ENCODE measurements at places on chromosomes 7 and 10.

DNA sequence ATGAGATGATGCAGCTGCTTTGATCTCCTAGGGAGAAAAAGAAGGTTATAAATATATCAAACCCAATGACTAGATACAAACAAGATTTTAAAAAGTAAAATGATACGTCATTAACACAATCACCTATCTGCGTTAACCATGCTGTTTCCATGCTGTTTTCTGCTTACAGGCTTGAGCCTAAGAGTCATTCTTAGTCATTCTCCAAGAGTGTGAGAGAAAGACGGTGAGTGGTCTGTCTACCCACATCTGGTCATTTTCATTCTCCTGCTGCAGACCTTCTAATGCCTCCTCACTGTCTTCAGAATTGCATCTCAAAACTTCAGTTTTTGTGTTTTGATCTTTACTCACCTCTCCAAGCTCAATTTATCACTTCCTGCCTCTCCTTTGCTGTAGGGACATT is 98.0 kb upstream of the ELMO1 start:
- no peak for DNase-seq

DNA sequence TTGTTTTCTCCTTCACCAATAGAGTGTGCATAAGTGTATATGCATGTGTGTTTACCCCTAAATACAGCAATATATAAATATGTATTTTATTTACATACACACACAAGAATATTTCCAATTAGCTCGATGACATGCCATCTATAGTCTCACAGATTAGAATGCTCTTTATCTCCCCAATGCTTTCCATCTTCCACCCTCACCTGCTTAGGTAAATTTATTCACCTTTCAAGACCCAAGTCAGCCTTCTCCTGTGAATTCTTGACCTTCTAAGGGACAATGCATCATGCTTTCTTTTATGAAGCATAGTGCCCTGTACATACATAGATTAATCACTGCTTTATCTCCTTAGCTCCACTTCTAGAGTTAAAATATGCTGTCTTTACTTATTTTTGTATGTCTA is 49.7 kb downstream of the SEMA3A start:
- no peak for DNase-seq

GRCh38 chr7:26112203-26112740 is 39.7 kb upstream of the NFE2L3 start:
- DNase-seq: no peak

DNA sequence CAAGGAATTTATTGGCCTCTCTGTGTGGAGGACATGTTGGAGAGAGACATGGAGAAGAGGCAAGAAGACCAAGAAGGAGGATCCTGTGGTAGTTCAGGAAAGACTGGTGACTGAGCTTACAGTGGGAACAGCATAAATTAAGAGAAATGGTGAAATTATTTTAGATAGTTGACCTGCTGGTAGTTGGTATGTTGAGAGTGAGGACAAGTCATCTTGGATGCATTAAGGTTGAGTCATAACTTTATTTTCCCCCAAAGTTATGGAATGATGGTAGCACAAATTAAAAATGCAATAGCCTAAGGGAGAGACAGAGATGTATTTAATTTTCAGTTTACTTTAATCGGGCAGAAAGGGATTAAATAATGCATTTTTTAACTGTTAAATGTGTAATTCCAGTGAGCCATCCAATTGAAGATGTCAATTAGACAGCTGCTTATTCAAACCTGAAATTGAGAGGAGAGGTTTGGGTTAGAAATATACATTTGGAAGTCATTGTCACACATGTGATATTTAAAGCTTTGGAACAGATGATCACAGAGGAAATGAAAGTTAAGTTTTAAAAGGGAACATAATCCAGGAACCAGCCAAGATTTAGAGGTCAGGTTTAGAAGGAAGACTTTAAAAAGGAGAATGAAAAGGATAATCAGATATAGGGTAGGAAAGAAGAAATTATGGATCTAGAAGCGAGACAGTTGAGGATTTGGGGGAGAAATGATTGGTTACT is 80.6 kb downstream of the DGKB start:
- no peak for DNase-seq

DNA sequence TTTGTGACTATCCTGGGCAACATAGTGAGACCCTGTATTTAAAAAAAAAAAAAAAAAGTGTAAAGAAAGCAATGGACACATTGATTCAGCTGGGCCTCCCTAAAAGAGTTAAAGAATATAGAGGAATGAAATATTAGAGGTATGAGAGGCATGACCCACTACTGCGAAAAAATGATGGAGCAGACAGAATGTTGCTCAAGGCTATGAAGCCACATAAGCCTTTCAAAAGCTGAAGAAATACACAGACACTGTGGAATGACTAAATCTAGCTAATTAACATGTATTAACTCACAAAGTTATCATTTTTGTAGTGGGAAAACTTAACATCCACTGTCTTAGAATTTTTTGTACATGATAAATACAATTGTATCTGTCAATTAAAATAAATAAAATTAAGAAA is 107.3 kb downstream of the HGF start:
- DNase-seq: no peak

- DNase-seq: no peak
Measured at GRCh38 chr7:74181821-74182220, 7.7 kb downstream of the EIF4H start.

GRCh38 chr10:58104351-58104751 is 163.3 kb downstream of the IPMK start:
- no peak for DNase-seq

DNA sequence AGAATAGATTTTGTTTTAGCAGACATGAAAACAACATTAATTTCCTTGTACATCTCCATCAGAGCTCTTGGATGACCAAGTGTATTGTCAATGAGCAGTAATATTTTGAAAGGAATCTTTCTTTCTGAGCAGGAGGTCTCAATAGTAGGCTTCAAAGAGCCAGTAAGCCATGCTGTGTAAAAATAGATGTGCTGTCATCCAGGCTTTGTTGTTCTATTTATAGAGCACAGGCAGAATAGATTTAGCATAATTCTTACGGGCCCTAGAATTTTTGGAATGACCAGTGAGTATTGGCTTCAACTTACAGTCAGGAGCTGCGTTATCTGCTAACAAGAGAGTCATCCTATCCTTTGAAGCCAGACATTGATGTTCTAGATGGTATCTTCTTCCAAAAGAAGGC is 19.0 kb downstream of the MINPP1 start:
- DNase-seq: no peak

- DNase-seq: no peak
Measured at GRCh38 chr7:67692425-67692824, 695.8 kb downstream of the TYW1 start.

DNA sequence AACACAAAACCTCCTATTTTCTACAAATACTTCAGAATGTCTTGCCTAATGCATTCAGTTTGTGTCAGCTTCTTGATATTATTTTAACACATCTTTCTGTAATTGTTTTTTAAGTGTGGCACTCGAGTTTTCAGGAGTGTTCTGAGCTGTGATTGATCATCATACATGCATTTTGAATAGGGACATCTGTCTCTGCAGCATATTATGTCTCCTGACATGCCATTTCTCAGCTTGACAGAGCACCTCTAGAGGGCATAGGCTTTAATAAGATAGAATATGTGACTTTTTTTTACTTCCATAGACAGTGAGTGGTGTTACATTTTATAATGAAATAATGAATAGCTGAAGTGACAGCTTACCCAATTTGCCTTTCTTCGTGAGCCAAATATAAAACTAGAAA is 219.2 kb upstream of the HDAC9 start:
- DNase-seq: no peak

GRCh38 chr10:93458821-93459257 is 23.3 kb downstream of the MYOF start:
- no peak for DNase-seq

- DNase-seq: no peak
Measured at GRCh38 chr7:77734659-77735421, 38.6 kb downstream of the RSBN1L start.

DNA sequence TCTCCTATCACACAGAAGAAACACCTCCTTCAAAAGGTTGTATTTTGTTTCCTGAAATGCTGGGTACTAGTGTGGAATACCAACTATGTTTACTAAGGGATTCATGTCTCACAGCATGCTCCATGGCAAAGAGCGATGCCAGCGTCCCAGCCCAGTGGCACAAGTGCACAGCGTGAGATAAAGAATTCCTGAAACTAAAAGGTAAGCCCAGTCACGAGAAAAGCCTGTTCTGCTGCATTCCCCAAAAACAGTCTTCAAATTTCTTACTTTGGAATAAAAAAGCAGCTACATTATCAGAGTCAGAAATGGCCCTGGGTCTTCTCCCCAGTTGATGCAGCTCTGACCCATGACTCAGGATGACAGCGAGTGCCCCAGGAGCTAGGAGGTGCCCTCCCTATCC is 53.1 kb upstream of the DDC start:
- DNase-seq: no peak
